RWPE2 (cell line): ENCODE measurements at places on chromosomes 4 and X.

GRCh38 chr4:151716324-151716723 lies 44.5 kb downstream of the GATB start:
- no peaks in the 10 kb centered on the region for H3K27me3 ChIP-seq
- H3K36me3 ChIP-seq = no peaks in the 10 kb centered on the region
- H3K4me3 ChIP-seq = no peak overlapping the region
- H3K4me1 ChIP-seq = no peaks in the 10 kb centered on the region

- no peaks in the 10 kb centered on the region for H3K36me3 ChIP-seq
- H3K4me1 ChIP-seq = no peaks in the 10 kb centered on the region
- no peak overlapping the region for H3K27ac ChIP-seq
- H3K4me3 ChIP-seq = no peak overlapping the region
- DNase-seq = no peak
These were observed 28.9 kb upstream of the OPHN1 start for GRCh38 chrX:68462197-68462596.

DNA sequence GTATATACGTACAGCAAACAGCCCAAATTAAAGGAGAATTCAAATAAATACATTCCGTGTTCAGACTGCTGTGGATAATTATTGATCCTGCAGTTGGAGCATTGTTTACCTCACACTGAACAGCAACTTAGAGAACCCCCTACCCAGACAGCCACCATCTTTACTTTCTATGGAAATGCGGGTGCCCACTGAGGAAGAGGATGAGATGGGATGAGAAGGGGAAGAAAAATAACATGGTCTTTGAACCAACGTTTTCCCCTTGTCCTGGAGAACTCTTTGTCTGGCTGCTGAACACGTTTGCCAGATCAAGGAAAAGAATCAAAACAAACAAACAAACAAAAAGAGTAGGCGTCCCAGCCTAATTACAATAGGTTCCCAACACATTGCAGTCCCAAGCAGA lies 1.5 kb downstream of the TSPAN5 start:
- H3K4me1 ChIP-seq = peaks cover 60% of the 10 kb centered on the region
- H3K4me3 ChIP-seq = peak overlapping the region; percentile 61
- no peaks in the 10 kb centered on the region for H3K27me3 ChIP-seq
- DNase-seq = no peak
- peaks cover 6% of the 10 kb centered on the region; the same call in 1 of the 2 replicates for H3K36me3 ChIP-seq

- DNase-seq = no peak
- H3K36me3 ChIP-seq = no peaks in the 10 kb centered on the region
- H3K27ac ChIP-seq = no peak overlapping the region
- peak overlapping the region; percentile 56 for H3K4me3 ChIP-seq
- no peaks in the 10 kb centered on the region for H3K4me1 ChIP-seq
- H3K27me3 ChIP-seq = no peaks in the 10 kb centered on the region
These were observed 1.1 kb downstream of the RPS6KA6 start for GRCh38 chrX:84186603-84187532.

DNA sequence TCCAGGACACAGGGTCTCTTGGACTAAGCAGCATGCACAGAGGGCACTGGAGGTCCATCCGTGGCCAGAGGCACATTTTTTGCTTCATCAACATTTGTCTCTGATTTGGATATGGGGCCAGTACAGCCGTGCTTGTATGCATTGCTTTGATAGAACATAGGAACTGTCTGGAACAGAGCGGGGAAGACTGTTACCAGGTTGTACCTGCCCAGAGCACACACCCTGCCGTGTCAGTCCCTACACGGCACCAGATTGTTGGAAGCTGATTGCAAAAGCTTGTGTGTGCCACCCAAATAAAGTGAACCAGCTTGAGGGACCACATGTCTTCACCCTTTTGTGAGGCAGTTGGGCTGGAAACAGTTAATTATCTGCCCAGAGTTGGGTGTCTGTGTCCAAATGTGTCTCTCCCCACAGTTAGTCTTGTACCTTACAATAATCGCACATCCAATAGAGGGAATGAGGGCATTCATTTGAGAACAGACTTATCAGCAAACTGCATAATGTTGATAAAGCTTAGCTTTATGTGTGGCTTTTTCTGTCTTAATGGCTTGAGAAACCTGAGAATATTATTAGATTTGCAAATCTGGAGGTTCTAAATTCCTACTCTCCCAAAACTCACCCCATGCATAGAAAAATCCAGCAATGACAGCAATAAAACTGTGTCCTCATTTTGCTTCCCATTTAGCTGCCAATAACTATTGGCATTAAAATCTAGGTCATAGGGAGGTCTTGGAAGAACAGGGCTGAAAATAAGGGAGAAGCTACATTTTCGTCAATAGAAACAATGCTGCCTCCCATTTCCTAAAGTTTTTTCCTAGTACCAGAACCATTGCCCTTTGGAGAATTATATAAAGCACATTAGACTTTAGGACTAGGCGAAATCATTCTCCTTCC lies 21.2 kb downstream of the KLF3 start:
- no peak overlapping the region for H3K4me3 ChIP-seq
- no peaks in the 10 kb centered on the region for H3K27me3 ChIP-seq
- H3K4me1 ChIP-seq = peaks cover 4% of the 10 kb centered on the region
- no peak for DNase-seq

GRCh38 chrX:54087661-54088060 lies 43.4 kb upstream of the PHF8 start:
- no peak overlapping the region for H3K27ac ChIP-seq
- no peak for DNase-seq
- no peak overlapping the region for H3K4me3 ChIP-seq

DNA sequence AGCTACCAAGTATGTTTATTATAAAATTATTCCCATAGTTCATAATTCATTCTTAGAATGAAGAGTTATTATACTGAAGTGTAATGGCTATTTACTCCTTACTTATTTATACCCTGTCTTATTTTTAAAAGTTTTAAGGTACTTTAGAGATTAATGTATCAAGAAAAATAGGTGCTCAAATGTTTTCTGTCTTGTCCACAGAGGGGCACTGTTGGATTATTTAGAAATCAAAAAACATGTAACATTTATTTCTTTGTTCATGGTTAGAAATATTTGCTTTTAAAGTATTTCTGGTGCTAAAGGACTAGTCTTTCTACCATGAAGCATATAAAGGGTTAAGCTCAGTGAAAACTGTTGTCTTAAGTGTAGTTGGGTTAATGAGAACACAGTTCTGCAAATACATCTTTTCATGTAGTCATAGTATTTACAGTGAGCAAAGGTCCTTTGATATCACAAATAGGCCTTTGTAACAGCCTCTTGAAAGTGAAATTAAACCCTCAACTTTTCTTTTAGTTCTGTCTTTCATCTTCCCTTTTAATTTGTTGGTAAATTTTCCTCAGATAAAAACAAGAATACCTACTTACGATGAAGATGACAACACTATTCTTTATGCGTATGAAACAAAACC lies 7.7 kb downstream of the SCML1 start:
- H3K4me1 ChIP-seq = peaks cover 9% of the 10 kb centered on the region
- DNase-seq = no peak
- no peaks in the 10 kb centered on the region for H3K27me3 ChIP-seq
- no peak overlapping the region for H3K4me3 ChIP-seq
- H3K27ac ChIP-seq = no peak overlapping the region
